Ureter (tissue), 1 donor: ENCODE measurements at places on chromosomes 6 and 20.

DNA sequence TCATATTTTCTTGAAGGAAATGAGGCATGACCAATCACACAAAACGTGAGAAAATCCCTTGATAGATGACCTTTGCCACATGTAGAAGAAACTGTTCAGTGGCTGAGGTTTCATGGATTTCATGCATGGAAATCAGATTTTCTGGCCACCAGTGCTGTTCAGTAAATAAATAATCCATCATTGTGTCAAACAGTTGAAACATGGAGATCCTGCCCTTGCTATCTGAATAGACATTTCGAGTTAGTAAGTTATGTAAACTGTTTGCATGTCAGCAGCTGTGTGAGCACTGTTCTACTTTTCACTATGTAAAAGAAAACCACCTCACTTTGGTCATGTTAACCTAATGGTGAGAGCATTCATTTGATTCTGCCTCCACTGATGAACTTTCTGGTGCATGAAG, 793.9 kb upstream of the EPHA7 start:
- no peak for DNase-seq

- no peak for DNase-seq
These were observed 3.4 kb upstream of the DUSP22 start for GRCh38 chr6:288866-289265.

DNA sequence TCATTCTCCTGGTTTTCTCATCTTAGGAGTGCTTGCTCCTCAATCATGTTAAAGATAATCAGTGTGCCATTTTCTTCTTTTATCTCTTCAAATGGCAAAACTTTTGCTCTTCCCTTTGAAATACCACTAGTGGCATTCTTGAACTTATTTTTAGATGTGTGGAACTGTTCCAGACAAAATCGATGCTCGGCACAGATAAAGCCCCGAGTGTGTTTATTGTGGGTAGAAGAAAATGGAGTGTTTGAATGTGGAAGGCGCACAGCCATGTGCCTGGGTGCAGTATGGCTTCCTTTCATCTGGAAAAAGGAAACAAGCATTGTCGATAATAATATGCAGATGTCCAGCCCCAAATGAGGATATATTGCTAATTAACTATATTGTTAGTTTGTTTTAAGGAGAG, 42.4 kb downstream of the ISM1 start:
- DNase-seq, result no peak

DNA sequence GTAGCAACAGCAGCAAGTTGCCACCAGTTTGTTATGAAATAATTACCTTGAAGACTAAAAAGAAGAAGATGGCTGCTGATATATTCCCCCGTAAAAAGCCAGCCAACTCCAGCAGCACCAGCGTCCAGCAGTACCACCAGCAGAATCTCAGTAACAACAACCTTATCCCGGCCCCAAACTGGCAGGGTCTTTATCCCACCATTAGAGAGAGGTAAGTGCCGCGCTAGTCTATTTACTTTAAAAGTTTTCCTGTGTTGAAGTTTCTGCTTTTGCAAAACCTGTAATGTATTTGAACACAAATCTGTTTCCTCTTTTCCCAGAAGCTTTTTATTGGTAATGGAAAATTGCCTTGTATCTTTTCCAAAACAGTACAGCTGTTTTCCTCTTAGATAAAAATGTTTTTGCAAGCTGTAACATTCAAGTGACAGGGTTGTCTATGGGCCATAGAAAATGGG, 725 bp downstream of the BTBD3 start:
- DNase-seq, result no peak

GRCh38 chr20:36506253-36506652, 35.1 kb upstream of the MYL9 start:
- DNase-seq, result no peak

- DNase-seq, result no peak
These were observed 31.8 kb downstream of the MDN1 start for GRCh38 chr6:89787660-89788328.

DNA sequence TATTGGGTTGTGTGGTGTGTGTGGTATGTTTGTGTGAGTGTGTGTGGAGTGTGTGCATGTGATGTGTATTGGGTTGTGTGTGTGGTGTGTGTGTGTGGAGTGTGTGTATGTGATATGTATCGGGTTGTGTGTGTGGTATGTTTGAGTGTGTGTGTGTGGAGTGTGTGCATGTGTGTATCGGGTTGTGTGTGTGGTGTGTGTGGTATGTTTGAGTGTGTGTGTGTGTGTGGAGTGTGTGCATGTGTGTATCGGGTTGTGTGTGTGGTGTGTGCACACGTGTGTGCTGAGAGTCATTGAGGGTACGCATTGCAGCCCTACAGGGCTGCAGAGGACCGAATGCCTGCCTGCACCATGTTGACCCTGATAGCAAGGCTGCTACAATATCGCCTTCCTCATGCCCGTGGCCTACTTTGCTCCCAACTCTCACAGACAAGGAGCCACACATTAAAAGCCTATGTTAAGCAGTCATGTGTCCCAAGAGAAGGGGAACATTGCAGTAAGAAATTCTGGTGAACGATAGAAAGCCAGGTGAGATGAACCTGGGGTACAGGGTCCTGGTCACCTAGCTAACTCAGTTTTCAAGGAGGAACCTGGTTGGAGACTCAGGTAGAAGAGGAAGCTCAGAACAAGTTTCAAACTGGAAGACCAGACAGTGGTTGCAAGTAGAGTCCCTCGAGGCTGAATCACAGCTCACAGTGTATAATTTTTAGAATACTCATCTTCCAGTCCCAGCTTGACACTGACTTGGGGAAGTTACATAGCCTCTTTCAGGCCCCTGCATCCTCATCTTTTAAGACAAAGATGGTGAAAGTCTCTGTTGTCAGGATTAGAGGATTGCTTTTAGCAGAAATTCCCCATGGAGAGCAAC, 45.7 kb upstream of the TMEM170B start:
- DNase-seq, result no peak

DNA sequence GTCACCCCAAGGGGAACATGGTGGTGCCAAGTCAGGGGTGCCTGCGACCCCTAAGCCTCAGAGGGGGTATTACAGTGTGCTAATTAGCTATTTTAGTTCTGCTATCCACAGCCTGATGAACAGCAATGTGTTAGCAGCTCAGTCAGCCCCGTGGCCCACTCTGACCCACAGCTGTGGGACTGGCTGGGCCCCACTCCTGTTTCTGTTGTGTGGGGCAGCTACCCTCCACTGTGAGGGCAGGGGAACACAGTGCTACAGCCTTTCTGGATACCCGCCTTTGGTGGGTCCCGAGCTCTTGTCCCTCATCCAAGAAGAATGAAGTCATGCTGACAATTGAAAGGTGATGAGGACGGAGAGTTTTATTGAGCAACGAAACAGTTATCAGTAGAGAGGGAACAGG, 152.5 kb upstream of the GGTLC1 start:
- DNase-seq, result no peak

DNA sequence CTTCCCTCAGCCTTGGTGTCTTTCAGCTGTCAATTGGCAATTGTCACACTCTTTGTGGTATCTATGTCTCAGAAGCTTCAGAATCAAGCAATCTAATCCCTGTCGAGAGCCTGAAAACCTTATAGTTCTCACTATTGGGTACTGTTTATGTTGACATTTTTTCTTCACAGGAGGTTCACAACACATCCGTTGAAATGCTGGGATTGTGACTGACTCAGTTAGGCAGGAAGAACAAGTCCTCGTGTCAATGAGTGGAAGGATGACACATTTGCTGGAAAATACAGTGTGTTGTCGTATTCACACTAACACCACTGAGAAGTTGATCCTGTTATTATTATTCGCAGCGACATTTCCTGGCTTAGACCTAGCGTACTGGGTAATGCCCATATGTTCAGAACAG, 163.9 kb upstream of the CITED2 start:
- no peak for DNase-seq

GRCh38 chr20:7609251-7609650, 331.0 kb downstream of the HAO1 start:
- no peak for DNase-seq
